ENCODE measurements at places on chromosomes 6 and 20.

DNA sequence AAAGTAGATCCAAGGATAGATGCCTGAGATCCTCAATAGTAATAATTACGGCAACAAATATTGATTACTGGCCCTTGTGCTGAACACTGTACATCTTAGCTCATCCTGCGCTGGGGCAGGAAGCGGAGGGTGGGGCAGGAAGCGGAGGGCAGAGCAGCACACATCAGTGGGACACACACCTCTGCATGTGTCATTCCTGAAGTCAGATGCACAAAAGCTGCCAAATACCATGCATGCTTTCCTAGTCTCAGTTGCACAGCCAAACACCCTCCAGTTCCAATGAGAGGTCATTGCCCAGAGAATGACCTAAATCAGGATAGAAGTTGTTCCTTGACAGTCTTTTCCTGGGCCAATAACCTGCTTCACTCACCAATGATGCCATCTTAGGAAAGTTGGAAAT lies 74.4 kb upstream of the FOXC1 start:
- no peak for DNase-seq

- DNase-seq: no peak
These were observed 9.2 kb upstream of the RAB22A start for GRCh38 chr20:58300321-58300720.

- DNase-seq: no peak
These were observed 1.4 kb downstream of the PIM1 start for GRCh38 chr6:37171201-37171969.

DNA sequence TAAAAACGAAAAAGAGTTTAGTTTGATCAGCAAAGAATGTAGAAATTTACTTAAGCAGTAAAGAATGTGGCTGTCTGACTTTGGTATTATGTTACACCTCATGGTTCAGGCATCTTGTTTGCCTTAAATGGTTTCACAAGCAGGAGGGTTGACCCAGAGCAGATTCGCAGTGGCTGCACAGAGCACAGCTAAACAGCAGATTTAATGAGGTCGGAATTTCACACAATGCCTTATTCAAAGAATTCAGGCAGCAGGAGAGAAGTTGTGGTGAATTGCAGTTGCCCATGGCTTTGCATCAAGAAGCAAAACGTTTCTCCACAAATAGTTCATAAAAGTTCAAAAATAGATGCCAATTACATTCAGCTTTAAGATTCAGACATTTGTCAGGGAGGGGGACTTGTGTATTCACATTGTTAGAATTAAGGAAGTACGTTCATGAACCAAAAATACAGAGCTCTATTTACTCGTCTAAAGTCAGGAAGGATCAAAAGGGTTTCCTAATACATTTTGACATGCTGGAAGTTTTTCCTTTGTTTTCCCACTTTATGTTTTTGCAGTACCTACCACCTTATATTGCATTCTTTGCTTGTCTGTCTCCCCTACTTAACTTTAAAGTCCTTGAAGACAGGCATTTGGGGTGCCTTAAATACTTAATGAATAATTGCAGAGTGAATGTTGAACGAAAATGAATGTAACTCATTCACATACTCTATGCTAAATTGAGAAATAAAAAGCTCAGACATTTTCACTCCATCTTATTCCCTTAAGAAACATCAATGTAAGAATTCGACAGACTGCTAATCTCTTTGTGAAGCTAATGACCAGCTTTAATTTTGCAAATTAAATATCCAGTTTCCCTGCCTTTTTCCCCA lies 1163.6 kb upstream of the CITED2 start:
- peak; percentile 98 for DNase-seq

DNA sequence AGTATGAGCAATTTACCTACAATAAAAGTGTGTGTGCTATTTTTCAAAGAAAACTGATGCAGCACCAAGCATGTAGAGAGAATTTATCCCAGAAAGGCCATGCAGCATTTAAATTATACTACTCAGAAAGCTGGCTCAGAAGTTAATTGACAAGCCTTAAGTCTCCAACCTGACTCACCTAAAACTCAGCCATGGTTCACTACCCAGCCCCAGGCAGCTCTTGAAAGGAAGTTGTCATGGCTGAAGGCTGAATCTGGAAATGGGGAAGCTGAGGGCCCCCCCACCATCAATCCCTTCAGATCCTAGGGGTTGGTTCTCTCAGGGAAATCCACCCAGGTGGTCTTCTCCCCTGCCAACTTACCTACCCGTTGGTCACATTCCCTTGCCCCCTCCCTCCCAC lies 19.7 kb downstream of the PPIL6 start:
- no peak for DNase-seq

DNA sequence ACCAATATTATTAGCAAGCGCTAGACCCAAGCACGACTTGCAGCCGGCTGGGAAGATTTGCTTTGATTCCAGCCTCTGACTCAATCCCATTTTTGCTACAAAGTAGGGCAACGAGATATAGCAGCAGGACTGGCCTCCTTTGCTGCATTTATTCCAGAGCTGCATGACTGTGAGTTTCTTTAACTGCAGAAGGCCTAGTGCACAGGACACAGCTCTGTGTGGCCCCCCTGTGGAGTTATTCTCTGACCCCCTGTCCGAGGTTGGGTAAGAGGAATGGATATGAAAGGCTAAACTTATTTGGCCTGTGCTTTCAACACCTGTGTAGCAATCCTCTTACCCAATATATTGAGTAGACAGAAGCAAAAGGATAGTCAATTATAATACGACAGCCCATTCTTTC lies 133.3 kb upstream of the SPTLC3 start:
- no peak for DNase-seq

GRCh38 chr6:14026831-14027539 lies 90.6 kb upstream of the CD83 start:
- no peak for DNase-seq

DNA sequence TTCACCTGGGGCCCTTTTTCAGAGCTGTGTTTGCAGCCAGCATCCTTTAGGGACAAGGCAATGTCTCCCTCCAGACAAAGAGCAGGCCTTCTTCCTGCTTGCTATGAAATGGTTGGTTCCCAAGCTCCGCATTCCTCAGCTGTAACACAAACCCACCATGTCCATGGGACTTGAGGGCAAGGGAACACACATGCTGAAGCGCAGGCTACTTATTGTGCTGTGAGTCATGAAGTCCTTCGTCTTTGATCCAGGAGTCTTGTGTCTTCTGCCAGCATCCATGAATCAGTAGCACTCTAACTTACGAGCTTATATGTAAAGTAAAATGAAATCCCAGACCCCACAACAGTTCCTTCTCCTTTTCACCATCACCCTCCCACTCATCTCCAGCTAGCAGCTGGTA lies 59.0 kb downstream of the ANKRD60 start:
- no peak for DNase-seq

- DNase-seq: no peak
These were observed 40.3 kb downstream of the NCR2 start for GRCh38 chr6:41375598-41376151.

DNA sequence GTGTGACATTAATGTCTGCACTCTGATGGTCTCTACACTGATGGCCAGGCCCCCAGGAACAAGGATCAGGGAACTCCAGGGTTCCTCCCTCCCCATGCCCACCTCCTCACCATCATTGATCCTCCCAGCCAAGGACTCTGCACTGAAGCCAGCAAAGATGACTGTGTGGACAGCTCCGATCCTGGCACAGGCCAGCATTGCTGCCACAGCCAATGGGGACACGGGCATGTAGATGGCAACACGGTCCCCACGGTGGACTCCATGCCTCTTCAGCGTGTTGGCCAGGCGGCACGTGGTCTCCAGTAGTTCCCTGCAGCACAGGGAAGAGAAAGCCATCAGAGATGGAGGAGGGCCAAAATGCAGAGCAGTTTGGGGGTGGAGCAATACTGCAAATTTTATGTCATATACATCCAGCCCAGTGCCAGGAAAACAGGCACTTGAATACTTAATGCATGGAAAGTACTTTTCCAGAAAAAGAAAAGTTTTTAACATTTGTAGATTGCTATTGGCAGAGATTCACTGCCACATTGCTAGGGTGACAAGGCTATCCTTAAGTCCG lies 27.2 kb downstream of the ACSS1 start:
- no peak for DNase-seq

- no peak for DNase-seq
These were observed 6.0 kb upstream of the TRIM26 start for GRCh38 chr6:30219244-30219643.

DNA sequence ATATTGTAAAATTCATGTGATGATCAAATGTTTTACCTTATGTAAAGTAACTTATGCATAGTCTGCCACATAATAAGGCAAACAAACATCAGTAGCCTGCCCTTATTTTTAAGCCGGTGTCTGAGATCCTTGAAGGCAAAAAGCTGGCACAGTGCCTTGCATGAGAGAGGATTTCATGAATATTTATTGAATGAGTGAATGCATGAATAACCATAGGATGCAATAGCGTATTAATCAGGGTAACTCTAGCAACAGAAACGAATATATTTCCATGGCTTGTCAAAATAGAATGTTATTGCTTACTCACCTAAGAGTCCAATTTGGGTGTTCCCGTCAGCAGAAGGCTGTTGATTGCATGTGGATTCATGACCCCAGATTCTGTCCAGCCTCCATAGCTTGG lies 34.9 kb downstream of the BTBD3 start:
- DNase-seq: no peak

DNA sequence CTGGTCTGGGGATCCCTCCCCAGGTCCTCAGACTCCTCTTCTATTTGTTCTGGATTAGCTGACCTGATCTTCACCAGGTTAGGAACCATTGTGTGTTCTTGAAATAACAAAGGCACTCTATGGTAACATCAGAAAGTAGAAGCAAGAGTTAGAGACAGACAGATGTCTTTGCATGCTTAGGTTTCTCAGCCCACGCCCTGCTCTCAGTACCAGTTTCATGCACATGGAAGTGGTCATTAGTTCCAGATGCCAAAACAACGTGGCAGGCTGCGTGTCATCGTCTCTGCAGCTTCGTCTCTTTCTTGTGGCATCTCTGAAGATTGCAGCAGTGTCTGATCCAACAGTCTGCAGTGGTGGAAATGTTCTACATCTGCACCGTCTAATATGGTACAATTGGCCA lies 89.4 kb downstream of the PACRG start:
- DNase-seq: no peak

DNA sequence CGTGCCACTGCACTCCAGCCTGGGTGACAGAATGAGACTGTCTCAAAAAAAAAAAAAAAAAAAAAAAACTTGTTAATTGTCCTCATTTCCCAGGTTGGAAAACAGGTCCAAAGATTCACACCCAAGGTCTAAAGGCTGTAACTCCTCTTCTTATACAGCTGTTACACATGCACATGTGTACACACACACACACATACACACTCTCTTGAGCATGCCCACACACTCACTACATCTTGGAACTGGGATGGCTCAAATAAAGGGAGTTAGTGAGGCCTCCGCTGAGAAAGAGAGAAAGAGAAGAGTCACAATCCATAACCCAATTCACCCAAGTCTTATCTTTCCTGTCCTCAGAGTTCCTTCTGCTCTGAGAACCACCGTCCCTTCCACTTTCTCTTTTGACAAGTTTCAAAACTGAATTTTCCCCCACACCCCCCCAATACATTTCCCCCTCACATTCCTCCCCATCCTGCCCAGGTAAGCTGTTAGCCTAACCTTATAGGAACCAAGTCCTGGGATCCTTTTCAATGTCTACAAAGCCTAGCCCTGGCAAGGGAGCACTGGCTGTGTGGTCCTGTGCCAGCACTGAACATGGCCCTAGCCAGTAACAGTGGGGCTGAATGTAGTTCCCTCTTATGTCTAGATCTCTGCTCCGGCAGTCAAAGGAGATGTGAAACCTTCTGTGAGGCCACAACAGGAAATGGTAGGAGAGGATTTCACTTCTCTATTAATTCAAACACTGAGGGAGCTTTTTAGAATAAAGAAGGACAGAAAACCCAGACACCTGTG lies 3.2 kb upstream of the HLA-DMB start:
- no peak for DNase-seq

DNA sequence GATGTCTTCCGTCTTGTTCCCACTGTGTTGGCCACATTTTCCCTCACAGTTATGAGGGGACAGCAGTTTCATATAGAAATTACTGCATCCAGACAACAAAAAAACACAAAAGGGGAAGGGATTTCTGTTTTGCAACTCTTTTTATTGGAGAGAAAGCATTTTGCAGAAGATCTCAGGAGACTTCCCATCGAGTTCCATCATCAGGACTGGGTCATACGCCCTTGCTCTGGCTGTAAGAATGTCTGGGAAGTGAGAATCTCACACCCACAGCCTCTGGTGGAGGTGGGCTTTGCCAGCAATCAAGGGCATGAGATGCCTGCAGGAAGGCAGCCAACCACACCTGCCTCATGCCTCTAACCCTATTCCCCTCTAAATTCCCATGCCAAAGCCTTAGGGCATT lies 5.8 kb upstream of the IGF2R start:
- DNase-seq: no peak

DNA sequence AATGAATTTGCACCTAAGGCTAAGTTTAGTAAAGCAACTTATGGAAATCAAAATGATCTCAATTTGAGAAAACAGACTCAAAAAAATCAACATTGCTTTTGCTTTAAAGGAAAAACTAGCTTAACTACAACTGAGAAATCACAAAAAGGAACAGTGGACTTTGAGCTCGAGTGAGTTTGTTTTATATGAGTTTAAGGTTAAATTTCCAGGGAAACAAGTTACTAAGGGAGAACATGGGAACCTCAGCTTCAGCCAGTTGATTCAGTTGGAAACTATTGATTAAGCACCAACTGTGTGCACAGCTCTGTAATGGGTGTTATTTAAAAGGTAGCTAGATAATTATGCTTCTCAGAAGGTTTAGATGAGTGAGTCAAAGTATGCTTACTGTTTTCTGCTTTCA lies 85.7 kb downstream of the TBC1D7 start:
- DNase-seq: no peak

DNA sequence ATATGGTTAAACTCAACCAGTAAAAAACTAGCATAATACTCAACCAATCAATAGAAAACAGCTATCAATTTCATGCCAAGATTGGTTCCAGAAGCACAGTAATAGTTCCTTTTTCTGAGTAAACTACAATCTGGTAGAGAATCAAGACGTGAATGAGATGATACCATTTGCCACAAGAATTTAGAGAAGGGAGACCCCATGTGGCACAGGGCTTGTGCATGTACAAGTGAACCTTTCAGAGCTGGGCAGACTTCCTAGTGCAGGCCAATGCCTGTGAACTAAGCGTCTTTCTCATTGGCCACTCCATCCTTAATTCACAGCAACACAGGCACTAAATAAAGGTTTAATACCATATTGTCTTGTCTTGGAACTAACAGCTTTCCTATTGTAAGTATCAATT lies 213.5 kb downstream of the RFPL4B start:
- no peak for DNase-seq

GRCh38 chr6:131053546-131054240 lies 9.4 kb downstream of the EPB41L2 start:
- DNase-seq: no peak

GRCh38 chr20:37365760-37366638 lies 20.1 kb downstream of the SRC start:
- DNase-seq: no peak

DNA sequence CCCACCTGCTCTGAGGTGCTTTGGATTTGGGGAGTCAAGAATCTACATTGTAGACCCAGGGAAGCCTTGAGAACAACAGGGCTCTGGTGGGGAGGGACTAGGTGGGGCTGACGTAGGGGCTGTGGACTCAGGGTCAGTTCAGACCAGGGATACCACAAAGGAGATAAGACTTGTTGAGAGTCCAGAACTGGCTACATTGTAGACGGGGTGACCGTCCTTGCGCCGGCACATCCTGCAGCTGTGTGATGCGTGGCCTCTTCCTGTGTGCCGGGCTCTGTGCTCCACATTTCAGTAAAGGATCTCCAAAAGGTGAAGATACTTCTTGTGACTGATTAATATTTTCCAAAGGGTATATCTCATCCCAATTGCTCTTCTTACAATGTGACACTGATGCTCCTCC lies 9.8 kb upstream of the TLDC2 start:
- no peak for DNase-seq

- no peak for DNase-seq
These were observed 59.6 kb upstream of the QKI start for GRCh38 chr6:163354761-163355425.

Measured in fibroblast of the conjunctiva (primary cell).